ENCODE measurements at places on chromosomes 12 and 14.

DNA sequence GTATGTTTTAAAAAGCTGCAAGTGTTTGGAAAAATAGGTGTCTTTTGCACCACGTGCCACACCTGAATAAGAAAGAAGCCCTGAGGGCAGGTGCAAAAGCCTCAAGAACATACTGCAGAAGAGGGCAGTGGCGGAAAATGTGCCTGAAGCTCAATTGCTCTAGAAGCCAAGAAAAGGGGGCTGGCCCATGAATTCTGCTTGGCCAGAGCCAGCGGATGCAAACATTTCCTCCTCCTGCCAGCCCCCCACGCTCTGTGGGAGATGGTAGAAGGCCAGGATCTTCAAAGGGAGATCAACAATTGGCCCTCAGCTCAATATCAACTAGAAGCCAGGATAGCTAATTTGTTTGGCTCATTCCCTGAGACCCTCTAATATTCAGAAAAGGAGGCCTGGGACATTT, 80.3 kb upstream of the TMEM132D start:
- DNase-seq = no peak

- DNase-seq = no peak
These were observed 46.7 kb downstream of the WBP11 start for GRCh38 chr12:14756334-14757143.

DNA sequence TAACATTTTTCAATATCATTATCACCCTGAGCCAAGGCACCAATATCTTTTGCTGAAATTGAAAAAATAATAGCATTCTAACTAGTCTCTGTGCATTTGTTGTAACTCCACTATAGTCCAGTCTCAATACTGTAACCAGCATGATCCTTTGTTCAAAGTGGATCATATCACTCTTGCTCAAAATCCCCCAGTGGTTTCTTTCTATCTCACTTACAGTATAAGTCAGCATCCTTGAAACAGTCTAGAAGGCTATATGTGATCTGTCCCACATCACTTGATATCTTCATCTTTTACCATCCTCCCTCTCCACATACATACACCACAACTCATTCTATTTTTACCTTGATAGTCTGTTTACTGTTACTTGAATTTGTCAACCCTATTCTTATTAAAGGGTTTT, 435.7 kb downstream of the CCER1 start:
- no peak for DNase-seq

DNA sequence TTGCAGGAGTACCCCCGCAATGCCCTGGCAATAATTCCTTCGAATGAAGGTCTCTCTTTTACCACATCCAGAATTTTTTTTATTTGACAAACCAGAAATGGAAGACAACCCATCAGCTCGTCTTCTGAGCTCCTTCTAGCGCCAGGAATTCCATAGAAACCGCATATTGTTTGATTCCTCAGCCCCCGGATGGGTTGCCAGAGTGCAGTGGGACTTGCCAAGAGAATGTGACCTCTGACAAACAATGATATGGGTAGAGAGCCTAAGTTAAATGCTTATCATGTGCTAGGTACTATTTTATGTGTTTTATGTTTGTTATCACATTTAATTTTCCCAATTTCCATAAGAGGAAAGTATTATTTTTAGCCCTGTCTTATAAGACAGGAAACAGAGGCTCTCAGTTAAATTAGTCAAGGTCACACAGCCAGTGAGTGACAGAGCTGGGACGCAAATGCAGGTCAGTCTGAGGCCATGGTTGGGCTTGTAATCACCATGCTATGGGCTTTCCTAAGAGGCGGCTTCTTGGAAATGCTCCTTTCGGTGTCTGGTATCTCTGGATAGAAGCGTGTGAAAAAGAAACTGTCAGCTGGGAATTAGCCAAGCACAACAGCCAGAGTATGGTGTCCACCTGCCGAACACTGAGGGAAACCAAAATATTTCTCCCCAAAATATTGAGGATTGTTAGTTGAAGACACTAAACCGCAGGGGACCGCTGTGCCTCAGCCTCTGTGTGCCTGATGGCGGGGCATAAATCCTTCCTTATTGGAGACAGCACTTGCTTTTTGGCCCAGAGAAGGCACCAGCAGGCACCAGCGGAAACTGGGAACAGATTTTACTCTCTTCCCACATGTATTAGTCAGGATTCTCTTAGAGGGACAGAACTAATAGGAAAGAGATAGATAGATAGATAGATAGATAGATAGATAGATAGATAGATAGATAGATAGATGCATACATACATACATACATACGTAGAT, 29.4 kb upstream of the ETFBKMT start:
- no peak for DNase-seq

DNA sequence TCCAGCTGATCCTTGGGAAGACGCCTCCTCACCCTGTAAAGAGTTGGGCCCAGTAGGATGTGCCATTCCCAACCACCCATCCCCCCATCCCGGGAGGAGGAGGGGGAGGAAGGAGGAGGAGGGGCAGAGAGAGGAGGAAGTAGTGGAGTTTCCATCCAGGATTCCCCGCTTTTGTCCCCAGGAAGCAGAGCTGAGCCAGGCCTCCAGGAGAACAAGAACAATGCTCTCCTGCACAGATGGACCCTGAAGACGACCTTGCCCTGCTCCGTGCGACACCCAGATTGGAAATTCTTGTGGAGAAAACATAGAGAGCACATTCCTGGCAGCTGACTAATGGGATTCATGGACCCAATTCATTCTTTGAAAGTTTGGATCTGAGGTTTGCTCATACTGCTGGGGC, 132.3 kb upstream of the CRY1 start:
- DNase-seq = no peak

- DNase-seq = no peak
These were observed 18.8 kb upstream of the GPR68 start for GRCh38 chr14:91263329-91263728.

DNA sequence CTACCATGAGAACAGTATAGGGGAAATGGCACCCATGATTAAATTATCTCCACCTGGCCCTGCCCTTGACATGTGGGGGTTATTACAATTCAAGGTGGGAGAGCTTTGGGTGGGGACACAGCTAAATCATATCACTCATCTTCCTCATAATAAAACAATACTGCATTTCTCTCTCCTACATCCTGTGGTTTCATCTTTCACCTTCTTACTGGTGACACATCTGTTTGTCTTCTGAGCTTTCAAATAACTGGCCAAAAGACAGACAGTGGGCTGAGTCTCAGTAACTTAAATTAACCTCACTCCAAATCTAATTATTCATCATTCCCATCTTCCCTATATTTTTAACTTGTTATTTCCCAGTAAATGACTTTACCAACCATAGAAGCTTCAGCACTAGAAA, 729.7 kb upstream of the USP15 start:
- no peak for DNase-seq

DNA sequence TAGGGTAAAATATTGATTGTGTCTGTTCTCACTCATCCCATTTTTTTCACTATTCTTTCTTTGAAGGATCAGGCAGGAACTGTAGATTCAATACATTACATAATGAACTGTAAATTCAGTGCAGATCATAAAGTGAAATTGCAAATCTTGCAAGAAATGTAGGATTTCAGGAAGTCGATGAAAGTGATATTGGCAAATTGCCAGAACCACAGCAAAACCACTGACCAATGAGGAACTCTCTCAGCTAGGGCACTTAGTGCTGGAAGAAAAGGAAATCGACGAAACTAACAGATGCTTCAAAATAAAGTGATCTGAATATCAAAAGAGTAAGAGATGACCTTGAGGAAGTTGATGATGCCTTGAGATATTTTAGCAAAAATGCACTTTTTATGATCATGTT, 157.6 kb downstream of the AACS start:
- DNase-seq = no peak

DNA sequence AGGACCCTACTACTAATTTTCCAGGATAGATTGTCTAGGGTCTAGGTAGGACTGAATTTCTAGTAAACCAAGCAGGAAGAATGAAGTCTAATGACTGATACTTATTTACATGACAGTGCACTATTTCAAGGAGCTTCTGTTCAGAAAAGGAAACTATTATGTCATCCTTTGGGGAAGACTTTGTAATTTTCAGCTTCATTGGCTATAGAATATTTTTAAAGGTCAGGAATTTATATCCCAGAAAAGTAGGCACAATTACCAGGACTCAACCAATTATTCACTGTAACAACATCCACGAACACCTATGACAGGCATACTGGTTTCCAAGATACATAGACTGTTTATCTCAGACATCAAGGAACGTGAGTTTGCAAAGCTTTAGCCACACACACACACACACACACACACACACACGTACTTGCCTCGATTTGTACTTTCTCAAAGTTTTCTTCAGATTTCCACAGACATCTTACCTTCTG, 23.2 kb downstream of the OR6S1 start:
- no peak for DNase-seq

- DNase-seq = no peak
These were observed 53.1 kb downstream of the RFLNA start for GRCh38 chr12:124347805-124348658.

DNA sequence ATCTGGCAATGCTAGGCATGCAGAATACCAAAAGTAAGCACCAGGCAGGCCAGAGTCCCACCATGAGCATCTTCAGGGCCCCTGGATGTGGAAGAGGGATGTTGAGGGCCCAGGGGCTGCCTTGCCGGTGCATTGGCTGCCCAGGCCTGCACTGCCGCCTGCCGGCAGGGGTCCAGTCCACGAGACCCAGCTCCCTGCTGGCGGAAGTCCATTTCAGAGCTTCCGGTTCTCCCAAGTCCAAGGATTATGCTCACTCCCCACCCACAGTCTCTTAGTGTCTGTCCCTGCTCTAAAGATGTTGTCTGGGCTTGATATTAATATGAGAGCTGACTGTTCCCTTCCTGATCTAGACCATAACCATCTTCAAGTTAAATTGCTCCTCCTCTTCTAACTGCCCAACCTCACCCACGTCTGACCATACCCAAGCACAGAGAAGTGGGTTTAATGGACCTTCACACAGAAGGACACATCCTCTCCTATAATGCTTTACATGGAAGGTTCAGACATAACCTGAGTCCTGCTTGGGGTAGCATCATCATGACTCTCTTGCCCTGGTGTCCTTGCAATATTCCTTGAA, 117.4 kb downstream of the DAD1 start:
- DNase-seq = no peak

GRCh38 chr14:102882226-102882906, 40.1 kb upstream of the AMN start:
- DNase-seq = peak; percentile 4

GRCh38 chr14:74514471-74514941, 20.9 kb downstream of the ISCA2 start:
- DNase-seq = no peak

GRCh38 chr12:2075508-2076195, 22.9 kb downstream of the CACNA1C start:
- DNase-seq = no peak

DNA sequence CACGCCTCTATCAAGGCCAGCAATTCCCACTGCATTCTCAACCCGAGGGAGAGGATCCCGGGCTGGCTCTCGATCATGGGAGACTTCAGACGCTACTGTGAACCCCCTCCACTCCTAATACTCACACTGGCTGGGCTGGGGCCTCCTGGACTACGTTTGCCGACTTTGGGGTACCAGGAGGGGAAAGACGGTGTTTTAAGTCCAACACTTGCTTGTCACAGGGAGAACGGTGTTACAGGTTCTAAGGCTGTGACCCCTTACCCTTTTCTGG, 463 bp downstream of the NACA start:
- DNase-seq = no peak

Data from NCI-H345 (cell line).